ENCODE measurements at places on chromosomes 1 and 21.

GRCh38 chr1:110053552-110054428 lies 16.7 kb downstream of the ALX3 start:
- peak; percentile 54 for DNase-seq

GRCh38 chr21:42222821-42223390 lies 4.0 kb downstream of the ABCG1 start:
- no peak for DNase-seq

DNA sequence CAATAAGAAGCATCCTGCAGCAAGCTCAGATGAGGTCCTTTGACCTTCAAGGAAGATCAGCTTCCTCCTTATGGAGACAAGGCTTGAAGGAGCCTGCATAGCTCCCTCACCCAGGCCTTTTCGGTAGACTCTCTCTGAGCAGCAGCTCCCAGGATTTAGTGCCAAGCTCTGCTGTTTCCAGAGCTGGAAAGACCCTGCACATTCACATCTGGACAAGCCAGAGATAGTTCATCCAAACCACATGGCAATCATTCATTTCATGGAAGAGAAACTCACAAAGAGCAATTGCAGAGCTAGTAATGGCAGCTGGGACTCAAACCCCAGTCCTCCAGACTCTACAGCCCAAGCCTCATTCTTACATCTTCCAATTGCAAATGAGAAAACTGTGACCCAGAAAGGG lies 76.4 kb upstream of the EDN2 start:
- no peak for DNase-seq

DNA sequence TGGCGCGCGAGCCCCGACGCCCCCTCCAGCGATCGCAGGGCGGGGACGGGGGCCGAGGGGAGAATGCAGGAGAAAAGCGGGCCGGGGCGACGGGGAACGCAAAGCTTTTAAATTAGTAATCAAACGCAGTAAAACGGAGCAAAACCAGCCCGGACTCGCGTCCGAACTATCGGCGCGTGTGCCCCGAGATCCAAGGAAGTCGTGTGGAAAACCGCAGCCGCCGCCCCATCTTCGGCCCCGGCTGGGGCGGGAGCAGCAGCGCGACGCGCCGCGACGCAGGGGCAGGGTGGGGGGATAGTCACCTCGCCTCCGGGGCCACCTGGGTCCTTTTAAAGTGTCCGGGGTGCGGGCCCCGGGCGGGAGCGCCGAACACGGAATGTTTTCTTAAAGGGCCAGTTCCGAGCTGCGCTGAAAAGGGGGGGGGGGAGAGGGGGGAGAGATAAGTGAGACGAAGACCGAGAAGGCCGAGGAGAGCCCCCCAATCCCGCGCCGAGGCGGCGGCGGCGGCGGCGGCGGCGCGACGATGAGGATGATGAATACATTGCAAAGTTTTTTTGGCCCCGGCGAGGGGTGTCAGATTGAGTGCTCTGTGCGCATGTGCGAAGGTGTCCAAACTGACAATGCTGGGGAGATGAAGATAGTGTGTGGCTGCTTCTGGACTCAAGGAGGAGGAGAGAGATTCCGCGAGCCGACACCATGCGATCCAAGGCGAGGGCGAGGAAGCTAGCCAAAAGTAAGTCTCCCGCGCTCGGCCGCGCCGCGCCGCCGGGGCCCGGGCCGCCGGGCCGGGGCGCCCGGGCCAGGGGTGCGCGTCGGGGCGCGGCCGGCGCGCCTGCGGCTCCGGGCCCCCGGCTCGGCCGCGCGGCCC lies at the start of gene PRDM16:
TSS of gene PRDM16 (plus strand) at position 640 of the 868 bp plus-strand sequence. CDS start at position 697, 57 bp downstream.
- DNase-seq: peak; percentile 66

- no peak for DNase-seq
Measured at GRCh38 chr1:209404577-209404976, 178.9 kb upstream of the CAMK1G start.

GRCh38 chr21:18951271-18952038 lies 547.9 kb upstream of the TMPRSS15 start:
- DNase-seq: peak; percentile 15

- DNase-seq: no peak
Measured at GRCh38 chr21:31618696-31619430, 40.6 kb upstream of the SOD1 start.

GRCh38 chr1:98103617-98104285 lies 182.9 kb upstream of the DPYD start:
- no peak for DNase-seq

- no peak for DNase-seq
Measured at GRCh38 chr1:198465201-198466144, 75.0 kb downstream of the ATP6V1G3 start.

DNA sequence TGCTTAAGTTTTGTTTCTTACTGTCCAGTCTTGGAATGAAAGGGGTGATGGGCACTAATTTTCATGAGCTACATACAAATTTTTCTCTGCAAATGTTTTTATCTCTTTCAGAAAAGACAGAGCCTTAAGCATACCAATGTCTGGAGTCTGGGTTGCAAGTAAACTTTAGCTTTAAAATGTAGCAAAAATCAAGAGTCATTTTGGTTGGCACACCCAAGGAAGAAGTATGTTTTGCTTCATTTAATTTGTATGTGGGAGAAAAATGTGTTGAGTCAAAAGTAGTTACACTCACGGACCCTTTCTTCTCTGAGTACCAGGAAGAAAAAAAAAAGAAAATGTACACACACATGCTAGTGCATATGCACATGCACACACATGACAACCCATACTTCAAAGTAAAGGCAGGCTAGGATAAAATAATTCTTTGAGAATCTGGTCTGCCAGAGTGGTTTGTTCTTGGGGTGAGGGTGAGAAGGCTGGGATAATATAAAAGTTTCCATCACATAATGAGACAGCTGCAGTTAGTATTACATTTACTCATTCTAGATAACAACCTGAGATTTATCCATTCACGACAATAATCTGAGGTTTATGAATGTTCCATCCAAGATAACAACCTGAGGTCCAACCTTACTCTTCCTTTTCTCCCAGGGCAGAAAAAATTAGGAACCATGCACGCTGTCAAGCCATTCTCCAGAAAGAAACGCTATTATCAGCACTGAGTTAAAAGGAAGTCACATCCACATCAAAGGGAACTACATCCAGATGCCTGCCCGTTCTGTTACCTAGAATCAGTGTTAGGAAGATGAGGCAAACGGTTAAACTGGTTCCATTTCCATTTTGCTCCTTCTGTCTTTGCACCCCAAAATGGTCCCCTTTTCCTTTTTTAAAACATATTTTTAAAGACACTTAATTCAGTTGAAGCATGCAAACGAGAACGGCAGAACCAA lies 9.3 kb downstream of the DPYD start:
- no peak for DNase-seq

GRCh38 chr1:9859281-9860014 lies 35.7 kb upstream of the CLSTN1 start:
- DNase-seq: no peak

DNA sequence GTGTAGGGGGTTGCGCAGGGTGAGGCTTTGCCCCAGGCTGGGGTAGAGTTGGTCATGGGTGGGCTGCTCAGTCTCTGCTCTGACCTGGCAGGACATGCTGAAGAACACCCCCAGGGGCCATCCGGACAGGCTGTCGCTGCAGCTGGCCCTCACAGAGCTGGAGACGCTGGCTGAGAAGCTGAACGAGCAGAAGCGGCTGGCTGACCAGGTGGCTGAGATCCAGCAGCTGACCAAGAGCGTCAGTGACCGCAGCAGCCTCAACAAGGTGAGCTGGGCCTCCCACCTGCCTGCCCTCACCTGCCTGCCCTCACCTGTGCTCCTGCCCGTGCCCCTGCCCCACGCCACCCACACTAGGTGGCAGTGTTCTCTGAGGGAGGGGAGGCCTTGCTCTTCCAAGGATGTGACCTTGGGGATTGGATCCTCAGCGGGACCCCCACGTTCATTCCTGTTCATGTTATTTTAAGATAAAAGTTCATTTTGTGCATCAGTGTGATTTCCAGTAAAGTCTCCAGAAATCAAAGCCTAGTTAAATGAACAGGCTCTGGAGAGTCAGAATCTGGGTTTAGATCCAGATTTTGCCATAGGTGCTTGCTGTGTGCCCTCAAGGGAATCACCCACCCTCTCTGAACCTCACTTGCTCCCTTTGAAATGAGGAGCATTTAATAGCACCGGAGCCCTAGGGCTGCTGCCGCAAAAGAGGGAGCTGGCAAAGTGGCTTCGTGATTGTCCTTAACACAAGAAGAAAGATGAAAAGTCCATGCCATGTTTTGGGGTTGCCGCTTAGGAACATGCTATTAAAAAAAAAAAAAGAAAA lies 87.9 kb downstream of the ARHGEF10L start:
- no peak for DNase-seq

DNA sequence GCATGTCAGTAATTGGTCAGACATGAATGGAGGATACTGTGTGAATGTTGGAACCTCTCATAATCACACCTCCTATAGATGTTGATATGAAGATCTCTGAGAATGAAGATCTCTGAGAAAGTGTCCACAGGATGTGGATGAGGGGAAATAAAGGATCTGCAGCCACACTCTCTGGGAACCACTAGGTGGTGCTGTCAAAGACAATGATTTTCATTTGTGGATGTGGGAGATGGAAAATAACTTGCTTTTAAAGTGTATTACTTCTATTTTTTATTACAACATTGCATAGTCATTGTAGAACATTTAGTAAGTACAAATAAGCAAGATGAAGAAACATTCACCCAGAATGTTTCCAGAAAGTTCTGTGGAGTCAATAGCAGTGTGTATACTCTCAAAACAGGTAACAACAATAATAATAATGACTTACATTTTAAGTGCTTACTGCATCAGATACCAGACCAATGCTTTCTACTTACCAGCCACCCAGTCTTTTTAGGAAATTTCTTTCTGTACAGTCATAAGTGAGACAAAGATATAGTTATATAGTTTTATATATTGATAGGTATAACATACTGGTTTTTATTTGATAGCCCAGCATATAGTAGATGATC lies 128.2 kb downstream of the ATG4C start:
- DNase-seq: no peak

DNA sequence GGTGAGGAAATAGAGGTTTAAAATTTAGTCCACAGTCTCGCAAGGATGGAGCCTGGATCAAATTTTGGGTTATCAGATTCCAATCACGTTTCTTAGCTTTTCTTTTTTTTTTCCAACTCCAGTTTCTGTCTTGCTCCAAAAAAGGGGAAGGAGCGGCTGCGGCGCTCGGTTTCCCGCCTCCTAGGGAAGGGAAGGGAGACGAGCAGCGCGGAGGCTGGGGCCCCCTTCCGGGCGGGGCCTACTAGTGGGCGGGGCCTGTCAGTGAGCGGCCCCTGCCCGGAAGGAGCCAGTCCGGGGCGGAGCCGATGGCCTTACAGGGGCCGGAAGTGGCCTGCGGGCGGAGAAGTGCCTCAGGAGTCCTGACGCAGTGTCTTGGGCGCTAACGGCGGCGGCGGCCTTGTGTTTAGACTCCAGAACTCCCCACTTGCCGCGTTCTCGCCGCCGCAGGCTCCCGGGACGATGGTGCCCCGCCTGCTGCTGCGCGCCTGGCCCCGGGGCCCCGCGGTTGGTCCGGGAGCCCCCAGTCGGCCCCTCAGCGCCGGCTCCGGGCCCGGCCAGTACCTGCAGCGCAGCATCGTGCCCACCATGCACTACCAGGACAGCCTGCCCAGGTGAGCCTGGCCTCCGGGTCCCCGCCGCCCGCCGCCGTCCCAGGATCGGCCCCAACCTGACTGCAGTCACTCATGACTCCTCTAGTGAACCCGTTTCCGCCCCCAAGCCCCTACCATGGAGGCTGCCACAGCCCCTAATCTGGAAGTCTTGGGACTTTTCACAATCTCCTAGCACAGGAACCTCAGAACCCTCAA lies at the start of gene CPT2:
TSS of gene CPT2 (plus strand) at position 340 of the 806 bp plus-strand sequence. CDS start at position 460, 120 bp downstream.
- DNase-seq: peak; percentile 95

- no peak for DNase-seq
Measured at GRCh38 chr1:183346276-183346732, 71.9 kb downstream of the NMNAT2 start.

DNA sequence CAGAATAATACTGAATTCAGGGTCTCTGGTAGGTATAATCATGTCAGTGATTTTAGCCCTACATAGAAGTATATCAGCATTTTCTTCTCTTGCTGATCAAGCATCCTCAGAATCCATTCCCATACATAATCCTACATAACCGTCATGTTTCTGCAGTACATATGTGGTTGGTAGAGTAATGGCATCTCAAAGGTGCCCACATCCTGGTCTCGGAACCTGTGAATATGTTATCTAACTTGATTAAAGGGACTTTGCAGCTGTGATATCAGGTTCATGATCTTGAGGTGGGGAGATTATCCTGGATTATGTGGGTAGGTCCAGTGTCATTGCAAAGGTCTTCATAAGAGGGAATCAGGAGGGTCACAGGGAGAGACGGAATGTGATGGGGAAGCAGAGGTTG lies 69.4 kb upstream of the KIF1B start:
- no peak for DNase-seq

GRCh38 chr1:22351768-22352080 lies 99.9 kb upstream of the ZBTB40 start:
- DNase-seq: no peak

DNA sequence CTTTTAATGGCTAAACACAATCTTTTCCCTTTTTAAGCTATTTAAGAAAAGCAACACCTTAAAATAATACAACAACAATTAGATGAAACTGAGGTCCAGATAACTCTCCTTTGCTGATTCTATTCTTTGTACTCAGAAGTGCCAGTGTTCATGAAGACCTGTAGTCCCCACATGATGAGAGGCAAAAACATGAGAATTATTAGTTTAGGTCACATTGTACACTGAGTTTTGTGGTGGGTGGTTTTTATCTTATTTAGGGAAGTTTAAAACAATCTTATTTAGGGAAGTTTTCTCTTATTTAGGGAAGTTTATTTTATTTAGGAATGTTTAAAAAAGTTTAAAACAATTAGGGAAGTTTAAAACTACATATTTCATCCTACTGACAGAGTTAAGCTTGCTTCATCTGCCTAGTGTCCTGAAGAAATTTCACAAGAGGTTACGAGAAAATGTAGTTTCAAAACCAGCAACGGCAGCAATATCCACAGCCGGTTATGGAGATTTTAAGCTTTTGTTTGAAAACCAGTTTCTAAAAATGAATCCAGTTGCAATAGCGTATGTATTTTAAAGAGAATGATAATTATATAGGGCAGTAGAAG lies 7.8 kb upstream of the OR14I1 start:
- DNase-seq: no peak

- no peak for DNase-seq
Measured at GRCh38 chr1:17805869-17806684, 50.9 kb downstream of the ACTL8 start.

GRCh38 chr1:1939296-1940122 lies 20.4 kb upstream of the TMEM52 start:
- DNase-seq: peak; percentile 7

GRCh38 chr1:40980068-40980452 lies 564 bp downstream of the CTPS1 start:
- no peak for DNase-seq

GRCh38 chr1:209241487-209241886 lies 342.0 kb upstream of the CAMK1G start:
- DNase-seq: peak; percentile 31

DNA sequence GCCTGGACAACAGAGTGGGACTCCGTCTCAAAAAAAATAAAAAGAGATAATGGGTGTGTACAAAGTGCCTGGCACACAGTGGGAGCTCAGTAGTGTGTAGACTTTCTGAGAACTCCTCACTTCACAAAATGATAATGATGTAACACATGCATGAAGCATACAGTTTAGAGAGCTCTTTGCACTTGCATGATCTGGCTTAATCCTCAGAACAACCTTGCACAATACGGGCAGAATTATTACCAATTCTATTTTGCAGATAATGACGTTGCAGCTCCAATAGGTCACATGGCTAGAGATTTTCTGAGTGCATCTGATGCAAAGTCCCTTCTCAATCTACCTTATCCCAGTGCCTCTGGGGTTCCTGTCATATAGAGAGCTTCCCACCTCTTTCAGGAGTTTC lies 71.4 kb downstream of the CD247 start:
- no peak for DNase-seq

GRCh38 chr21:44298301-44298700 lies 1.6 kb upstream of the PFKL start:
- no peak for DNase-seq

Measured in lung (tissue), 17 donors.